Trophoblast cell (in vitro differentiated cells and primary cell): ENCODE measurements at places on chromosomes 16 and 17.

DNA sequence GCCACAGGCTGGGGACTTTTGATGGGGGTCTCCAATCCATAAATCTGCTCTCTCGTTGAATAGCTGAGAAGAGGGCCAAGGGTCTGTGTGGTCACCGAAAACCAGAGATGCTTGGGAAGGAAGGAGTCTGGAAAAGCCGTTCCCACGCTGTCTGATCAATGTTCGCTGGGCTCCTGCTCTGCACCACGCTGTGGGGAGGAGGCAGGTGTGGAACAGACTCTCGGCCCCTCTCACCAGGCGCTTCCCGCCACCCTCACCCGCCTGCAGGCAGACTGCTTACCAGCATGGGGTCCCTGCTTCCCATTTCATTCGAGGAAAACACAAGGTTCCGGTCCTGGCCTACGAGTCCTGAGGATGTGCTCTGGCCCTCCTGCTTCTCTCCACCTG, 702 bp upstream of the ALDH3A1 start:
- DNase-seq: no peak

- no peak for DNase-seq
Observed at GRCh38 chr17:43517161-43517560, 29.0 kb downstream of the ETV4 start.

DNA sequence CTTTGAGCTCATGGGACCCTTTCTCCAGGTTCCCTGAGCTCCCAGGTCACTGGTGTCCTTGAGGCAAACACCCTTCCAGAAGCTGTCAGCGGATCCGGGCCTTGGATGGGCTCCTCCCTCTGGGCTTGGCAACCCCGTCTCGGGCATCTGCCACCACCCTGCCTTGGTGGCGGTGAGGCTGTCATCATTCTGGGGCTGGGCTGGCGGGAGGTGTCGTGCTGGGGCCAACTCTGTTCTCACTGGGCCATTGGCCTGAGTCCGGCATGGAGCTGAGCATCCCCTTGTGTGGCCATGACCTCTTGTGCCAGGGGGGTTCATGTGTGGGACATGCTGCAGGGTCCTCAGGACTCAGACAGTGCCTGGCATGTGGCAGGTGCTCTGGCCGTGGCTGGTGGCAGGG, 197.6 kb downstream of the LAT start:
- no peak for DNase-seq

- no peak for DNase-seq
Observed at GRCh38 chr16:50275428-50276325, 9.3 kb downstream of the ADCY7 start.

DNA sequence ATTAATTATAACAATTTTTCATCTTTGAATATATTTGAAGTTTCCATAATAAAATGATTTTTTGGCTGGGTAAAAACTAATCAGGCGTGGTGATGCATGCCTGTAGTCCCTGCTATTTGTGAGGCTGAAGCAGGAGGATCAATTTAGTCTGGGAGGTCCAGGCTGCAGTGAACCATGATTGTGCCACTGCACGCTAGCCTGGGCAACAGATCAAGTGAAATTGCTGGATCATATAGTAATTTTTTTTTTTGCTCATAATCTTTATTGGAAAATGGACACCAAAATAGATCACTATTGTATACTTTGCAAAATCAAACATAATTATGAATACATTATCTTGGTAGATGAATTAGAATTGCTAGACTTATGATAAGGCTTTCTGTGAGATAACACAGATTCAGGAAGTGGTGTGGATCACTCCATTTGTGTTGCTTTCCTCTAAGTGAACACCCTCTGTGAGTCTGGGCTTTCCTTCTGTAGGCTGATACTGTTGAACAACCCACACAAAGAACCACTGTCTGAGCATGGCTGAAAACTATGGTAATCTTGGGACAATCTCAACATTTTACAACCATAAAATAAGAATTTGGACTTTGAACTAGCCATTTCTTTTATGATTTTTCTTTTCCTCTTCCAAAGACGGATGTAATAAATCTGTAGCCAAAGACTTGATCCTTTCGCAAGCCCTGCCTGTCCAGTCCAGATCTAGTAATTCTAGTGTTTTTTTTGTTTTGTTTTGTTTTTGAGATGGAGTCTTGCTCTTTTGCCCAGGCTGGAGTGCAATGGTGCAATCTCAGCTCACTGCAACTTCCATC, 5.6 kb upstream of the ST3GAL2 start:
- no peak for DNase-seq

DNA sequence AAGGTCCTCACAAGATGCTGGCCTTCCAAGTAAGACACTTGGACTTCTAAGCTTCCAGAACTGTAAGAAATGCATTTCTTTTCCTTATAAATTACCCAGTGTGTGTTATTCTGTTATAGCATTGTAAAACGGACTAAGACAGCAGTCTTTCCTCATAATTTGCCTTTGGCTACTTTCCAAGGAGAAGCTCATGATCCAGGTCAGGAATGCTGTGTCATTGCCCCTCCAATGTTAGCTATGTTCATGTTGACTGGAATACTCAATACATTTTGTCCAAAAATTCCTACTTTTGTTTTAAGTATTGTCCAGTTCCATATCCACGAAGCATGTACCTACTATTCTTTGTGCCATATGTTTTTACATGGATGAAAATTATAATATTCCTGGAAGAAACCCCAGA, 234.6 kb downstream of the HS3ST3A1 start:
- DNase-seq: no peak

DNA sequence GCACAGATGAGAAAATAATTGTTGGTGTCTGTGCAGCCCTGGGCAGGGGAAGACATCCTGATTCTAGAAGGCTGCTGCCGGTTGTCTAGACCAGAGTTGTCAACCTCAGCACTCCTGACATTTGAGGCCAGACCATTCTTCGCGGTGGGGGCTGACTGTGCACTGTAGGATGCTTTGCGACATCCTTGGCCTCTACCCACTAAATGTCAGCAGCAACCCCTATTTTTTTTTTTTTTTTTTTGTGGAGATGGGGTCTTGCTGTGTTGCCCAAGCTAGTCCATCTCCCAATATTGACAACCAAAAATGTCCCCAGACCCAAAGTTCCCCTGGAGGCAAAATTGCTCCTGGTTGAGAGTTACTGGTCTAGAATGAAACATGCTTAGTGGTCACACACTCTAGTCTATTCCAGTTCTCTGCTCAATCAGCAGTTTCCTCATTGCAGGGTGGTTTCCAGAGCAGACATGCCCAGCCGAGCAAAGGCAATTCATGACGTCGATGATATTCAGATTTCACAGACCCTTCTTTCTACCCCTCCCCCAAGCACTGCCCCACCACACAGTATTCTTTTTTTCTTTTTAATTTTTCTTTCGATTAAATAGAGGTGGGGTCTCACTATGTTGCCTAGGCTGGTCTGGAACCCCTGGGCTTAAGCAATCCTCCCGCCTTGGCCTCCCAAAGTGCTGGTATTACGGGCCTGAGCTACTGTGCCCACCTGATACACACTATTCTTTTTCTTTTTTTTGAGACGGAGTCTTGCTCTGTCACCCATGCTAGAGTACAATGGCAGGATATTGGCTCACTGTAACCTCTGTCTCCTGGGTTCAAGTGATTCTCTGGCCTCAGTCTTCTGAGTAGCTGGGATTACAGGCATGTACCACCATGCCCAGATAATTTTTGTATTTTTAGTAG, 9.0 kb downstream of the C17orf99 start:
- DNase-seq: no peak

- DNase-seq: no peak
Observed at GRCh38 chr17:7636163-7636562, 6.2 kb downstream of the SHBG start.

DNA sequence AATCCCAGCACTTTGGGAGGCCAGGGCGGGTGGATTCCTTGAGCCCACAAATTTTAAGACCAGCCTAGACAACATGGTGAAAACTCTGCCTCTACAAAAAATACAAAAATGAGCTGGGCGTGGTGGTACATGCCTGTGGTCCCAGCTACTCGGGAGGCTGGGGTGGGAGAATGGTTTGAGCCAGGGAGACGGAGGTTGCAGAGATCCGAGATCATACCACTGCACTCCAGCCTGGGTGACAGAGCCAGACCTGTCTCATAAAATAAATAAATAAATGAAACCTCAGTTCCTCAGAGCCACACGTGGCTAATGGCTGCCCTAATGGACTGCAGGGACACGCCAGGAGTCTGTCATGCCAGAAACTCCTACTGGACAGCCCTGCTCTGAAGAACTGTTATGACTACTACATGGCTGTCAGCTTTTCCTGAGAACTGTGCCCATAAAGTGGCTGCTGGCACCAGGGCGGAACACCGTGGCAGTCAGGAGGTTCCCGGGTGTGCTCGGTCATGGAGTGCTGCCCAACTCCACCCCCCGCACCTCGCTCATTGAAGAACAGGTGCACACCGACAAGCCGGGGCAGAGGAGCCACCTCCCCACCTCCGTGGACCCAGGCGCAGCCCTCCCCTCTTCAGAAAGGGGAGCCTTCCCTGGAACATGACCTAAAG, 4.3 kb downstream of the TMEM11 start:
- DNase-seq: no peak

DNA sequence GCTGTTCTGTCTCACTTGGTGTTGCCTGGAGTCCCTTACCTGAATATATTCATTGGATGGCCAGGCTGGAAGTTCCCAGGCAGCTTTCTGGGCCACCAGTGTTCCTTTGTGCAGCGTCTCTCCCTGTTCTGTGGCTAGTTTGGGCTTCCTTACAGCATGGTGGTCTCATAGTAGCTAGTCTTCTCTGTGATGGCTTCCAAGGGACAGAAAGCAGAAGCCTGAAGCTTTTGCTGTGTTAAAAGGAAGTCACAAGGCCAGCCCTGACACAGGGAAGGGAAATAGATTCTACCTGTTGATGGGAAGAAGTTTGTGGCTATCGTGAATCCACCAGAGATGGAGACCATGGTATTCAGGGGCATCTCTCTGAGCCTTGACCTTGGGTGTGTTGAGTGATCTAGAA, 34.6 kb downstream of the PLCG2 start:
- no peak for DNase-seq

DNA sequence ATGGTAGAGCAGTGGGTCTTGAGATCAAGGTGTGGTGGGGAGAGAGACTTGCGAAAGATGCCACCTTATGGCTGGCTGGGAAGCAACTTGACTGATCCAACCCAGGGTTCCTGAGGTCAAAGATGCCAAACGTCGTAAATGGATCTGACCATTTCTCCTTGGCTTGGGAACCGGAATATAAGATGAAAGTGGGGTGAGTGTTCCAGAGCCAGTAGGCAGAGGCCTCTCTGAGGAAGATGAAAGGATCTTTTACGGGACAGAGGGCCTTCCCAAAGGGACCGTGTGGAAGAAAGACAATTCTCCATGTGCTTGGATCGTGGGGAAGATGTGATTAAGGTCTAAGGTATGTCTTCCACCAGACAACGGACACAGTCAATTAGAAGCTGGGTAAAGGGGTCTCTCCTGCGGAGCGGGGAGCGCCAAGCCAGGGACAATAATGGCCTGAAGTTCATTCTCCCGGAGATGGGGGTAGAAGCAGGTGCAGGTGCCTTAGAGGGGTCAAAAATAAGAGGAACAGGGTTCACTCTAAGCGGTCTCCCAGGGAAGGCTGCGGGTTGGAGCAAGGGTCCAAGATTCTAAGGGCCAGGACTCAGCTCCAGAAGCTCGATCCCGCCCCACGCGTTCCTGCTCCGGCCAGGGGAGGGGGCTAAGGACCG, 800 bp downstream of the FXR2 start:
- DNase-seq: peak; percentile 44

DNA sequence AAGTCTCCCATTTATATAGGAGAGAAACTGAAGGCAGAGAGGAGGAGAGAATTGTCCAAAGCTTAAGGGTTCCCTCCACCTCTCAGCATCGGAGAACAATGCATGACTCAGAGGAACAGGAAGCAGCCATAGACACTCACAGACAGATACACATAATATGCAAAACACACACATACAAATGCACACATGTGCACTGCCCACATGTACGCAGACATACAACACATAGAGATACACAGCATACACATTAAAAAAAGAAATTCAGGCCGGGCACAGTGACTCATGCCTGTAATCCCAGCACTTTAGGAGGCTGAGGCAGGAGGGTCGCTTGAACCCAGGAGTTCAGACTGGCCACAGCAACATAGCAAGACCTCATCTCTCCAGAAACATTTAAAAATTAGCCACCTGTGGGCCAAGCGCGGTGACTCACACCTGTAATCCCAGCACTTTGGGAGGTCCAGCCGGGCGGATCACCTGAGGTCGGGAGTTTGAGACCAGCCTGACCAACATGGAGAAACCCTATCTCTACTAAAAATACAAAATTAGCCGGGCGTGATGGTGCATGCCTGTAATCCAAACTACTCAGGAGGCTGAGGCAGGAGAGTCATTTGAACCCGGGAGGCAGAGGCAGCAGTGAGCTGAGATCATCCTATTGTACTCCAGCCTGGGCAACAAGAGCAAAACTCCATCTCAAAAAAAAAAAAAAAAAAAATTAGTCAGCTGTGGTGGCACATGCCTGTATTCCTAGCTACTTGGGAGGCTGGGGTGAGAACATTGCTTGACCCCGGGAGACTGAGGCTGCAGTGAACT, 11.3 kb downstream of the ERAL1 start:
- DNase-seq: peak; percentile 63

DNA sequence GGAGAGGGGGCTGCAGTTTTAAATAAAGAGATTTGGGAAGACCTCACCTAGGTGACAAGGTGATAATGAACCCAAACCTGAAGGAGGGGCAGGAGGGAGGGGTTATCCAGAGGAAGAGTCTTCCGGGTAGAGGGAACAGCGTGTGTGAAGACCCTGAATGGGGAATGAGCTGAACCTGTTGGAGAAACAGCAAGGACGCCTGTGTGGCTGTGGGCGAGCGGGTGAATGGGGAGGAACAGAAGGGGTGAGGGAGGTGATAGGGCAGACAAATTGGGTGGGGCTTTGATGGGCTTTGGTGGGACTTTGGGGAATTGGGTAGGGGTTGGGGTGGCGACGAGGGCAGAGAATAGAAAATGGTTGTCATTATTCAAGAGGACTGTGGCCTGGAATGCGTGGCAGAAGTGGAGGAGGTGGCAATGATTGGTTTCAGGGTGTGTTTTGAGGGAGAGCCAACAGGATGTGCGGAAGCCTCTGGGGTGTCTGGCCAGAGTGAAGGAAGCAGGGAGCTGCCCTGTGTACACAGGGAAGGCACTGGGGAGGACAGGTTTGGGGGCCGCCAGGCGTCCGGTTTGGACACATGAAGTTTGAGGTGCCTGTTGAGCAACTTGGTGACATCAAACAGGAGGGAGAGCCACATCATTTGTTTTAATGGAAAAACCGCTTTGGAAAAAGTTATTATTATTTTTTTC, 48.7 kb downstream of the NKD1 start:
- DNase-seq: no peak

GRCh38 chr16:31134625-31135534, 647 bp downstream of the PRSS8 start:
- DNase-seq: peak; percentile 69
